ENCODE measurements at places on chromosomes 4 and X. TPM values are rescaled to one million over a fixed set of nuclear protein-coding genes. Genes with fewer than 3 reads are reported as not detected.
A peak's percentile ranks its signal among the peaks of the same experiment; 100 is the strongest.

KLHL13 gene
- total RNA-seq: 21.3 TPM

TNIP3 gene
- not detected for total RNA-seq

NR3C2 gene
- total RNA-seq: 8.0 TPM

PGRMC1 gene
- total RNA-seq: 118 TPM

DNA sequence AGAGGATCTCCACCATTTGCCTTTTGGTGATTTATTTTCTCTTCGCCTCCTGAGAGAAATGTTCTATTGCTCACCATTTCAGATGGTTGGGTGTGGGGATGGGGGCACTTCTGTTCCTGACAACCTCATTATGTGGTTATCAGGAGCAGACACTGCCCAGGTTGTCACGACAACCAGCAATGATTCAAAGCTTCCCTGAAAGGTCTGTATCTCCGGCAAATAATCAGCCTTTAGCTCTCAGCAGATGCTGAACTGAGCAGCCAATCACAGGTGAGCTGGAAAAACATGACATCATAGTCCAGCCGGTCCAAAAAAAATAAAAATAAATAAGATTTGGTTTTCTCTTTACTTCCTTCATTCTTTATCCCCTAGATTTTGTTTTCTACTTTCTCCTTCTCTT lies 5.5 kb upstream of the PAK3 start:
- no peak overlapping the region for H3K27ac ChIP-seq
- H3K36me3 ChIP-seq: no peaks in the 10 kb centered on the region
- no peak overlapping the region for H3K4me3 ChIP-seq

DNA sequence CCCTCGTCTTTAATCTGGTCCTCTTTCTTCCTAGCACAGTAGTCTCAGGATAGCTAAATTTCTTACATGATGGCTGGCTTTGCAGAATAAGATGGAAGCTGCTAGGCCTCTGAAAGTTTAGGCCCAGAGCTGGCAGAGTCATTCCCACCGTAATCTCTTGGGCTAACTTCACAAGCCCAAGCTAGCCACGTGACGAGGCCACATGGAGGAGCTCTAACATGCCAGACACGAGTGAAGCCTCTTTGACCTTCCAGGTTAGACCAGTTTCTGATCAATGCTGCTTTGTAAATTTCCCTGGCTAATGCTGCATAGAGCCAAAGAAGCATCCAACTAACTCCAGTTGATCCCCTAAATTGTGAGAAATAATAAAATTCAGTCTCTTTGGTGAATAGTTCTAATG lies 9.5 kb upstream of the CENPE start:
- no peaks in the 10 kb centered on the region for H3K36me3 ChIP-seq
- no peak overlapping the region for H3K4me3 ChIP-seq
- no peak for DNase-seq
- no peaks in the 10 kb centered on the region for H3K4me1 ChIP-seq
- H3K27ac ChIP-seq: no peak overlapping the region

DNA sequence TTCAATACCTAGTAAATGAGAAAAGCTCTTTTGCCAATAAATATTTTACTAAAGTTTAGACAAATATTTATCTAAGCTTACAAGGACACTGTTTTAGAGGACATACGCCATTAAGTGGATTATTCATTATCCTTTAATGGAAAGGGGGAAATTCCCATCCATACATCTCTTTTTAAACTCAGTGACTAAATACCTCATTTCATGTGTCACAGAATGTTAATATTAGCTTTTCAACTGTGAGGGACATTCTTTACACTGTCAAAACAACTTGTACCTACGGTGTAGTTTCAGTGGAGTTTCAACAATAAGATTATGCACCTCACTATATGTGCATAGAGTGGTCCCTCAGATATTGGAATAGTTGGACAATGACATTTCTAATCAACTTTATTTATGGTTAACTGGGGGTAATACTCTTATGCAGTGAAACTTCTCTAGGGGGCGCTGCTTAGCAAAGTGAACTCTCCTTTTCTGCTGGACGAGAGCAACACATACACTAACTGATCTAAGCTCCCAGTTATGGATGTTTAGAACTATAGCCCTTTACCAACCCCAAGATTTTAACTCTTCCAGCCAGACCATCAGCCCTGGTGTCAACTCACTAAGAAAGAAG lies 9.7 kb downstream of the HS6ST2 start:
- H3K4me3 ChIP-seq: no peak overlapping the region
- H3K27me3 ChIP-seq: no peaks in the 10 kb centered on the region
- no peak overlapping the region for H3K27ac ChIP-seq
- DNase-seq: no peak
- H3K36me3 ChIP-seq: no peaks in the 10 kb centered on the region
- no peaks in the 10 kb centered on the region for H3K4me1 ChIP-seq

GRCh38 chr4:38184404-38184803 lies 224.2 kb downstream of the PTTG2 start:
- no peaks in the 10 kb centered on the region for H3K27me3 ChIP-seq
- H3K36me3 ChIP-seq: no peaks in the 10 kb centered on the region
- no peak overlapping the region for H3K27ac ChIP-seq
- no peaks in the 10 kb centered on the region for H3K4me1 ChIP-seq

GRCh38 chrX:20477836-20478524 lies 211.3 kb upstream of the RPS6KA3 start:
- H3K36me3 ChIP-seq: no peaks in the 10 kb centered on the region
- no peak overlapping the region for H3K4me3 ChIP-seq
- DNase-seq: no peak
- H3K27me3 ChIP-seq: peaks cover 24% of the 10 kb centered on the region

DNA sequence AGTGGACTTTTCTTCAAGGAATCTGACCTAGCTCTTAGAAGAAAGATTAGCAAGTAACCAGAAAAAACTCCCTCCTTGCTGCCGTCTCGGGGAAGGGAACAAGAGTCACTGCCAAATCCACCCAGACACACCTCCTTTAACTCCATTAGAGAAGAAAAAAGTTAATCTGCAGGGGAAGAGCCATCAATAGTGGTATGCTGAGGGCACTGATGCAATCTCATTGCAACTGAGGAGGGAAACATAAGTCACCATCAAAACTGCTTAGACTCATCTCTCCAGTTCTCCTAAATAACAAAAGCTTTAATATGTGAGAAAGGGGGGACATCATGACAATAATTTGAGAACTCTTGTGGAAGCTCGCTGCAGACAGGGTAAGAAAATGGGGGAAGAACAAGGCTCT lies 49.3 kb upstream of the MAGED4B start:
- no peak overlapping the region for H3K4me3 ChIP-seq
- no peaks in the 10 kb centered on the region for H3K27me3 ChIP-seq
- DNase-seq: no peak
- no peak overlapping the region for H3K27ac ChIP-seq
- no peaks in the 10 kb centered on the region for H3K4me1 ChIP-seq

DNA sequence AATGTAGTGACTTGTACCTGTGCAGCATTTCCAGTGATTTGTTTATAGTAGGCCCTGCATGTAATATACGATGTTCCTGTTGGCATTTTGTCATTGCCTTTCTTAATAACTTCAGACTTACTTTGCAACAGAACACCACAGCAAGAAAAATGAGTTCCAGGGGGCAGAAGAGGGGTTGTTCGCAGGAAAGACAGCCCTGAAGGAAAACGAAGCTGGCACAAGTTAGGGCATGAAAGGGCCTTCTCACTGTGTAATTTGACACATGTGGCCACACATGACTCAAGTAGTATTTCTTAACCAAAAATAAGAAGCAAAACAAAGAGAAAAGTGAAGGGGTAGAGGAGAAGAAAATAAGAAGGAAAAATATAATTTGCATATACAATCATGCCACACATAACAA lies 265.8 kb upstream of the SMIM31 start:
- no peak overlapping the region for H3K27ac ChIP-seq
- no peaks in the 10 kb centered on the region for H3K4me1 ChIP-seq
- H3K27me3 ChIP-seq: no peaks in the 10 kb centered on the region
- H3K4me3 ChIP-seq: no peak overlapping the region

- H3K4me3 ChIP-seq: no peak overlapping the region
- DNase-seq: no peak
Measured at GRCh38 chrX:131305926-131306325, 16.8 kb upstream of the IGSF1 start.

DNA sequence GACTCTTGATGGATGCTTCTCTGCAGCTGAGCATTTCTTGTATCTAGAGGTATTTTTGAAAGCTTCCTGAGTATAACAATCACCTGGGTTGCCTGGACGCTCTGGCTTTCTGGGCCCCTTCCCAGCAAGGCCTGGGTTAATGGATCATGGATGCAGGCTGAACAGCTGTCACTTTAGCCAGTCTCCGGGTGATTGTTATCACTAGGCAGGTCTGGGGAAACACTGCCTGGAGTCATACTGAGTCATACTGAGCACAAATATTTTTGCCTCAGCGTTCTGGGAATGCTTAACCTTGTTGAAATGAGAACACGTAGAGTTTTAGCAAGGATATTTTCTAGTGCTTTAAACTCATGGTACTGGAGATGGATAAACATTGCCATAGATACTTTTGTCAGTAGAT lies 102.6 kb downstream of the PHEX start:
- DNase-seq: no peak
- H3K27me3 ChIP-seq: no peaks in the 10 kb centered on the region
- peak overlapping the region; percentile 72 for H3K27ac ChIP-seq

- H3K36me3 ChIP-seq: no peaks in the 10 kb centered on the region
- no peaks in the 10 kb centered on the region for H3K27me3 ChIP-seq
- no peak overlapping the region for H3K4me3 ChIP-seq
- DNase-seq: no peak
- H3K4me1 ChIP-seq: no peaks in the 10 kb centered on the region
Measured at GRCh38 chr4:156496797-156497196, 474.8 kb downstream of the PDGFC start.

GRCh38 chr4:66539745-66540144 lies 869.5 kb upstream of the EPHA5 start:
- no peak overlapping the region for H3K27ac ChIP-seq
- H3K36me3 ChIP-seq: no peaks in the 10 kb centered on the region
- no peaks in the 10 kb centered on the region for H3K4me1 ChIP-seq
- DNase-seq: no peak

DNA sequence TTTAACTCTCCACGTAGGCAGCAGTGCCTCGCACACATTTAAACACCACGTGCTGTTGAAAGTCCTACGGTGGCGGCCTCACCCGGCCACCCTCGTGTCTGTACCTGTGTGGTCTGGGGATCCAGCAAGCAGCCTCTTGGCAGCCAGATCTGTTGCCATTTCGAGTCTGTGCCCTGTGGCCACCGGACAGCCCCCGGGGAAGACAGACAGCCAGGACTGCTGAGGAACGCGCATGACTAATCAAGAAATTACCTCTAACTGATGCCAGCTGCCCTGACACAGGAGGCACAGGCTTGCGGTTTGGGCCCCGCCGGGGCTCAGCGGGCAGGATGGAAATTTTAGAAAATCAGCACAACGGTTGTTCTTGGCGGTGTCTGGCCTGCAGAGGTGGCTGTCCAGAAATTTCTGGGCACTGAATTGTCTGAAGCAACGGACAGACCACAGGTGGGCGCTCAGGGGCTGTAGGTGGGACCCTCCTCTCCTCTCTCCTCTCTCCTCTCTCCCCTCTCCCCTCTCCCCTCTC lies 15.6 kb upstream of the ASMTL start:
- H3K4me3 ChIP-seq: no peak overlapping the region
- H3K4me1 ChIP-seq: no peaks in the 10 kb centered on the region
- no peak overlapping the region for H3K27ac ChIP-seq
- H3K36me3 ChIP-seq: no peaks in the 10 kb centered on the region
- no peaks in the 10 kb centered on the region for H3K27me3 ChIP-seq
